NT2/D1 (cell line): ENCODE measurements at places on chromosomes 6 and 20.

GRCh38 chr6:15622045-15622740 is 40.6 kb downstream of the DTNBP1 start:
- no peak for DNase-seq

DNA sequence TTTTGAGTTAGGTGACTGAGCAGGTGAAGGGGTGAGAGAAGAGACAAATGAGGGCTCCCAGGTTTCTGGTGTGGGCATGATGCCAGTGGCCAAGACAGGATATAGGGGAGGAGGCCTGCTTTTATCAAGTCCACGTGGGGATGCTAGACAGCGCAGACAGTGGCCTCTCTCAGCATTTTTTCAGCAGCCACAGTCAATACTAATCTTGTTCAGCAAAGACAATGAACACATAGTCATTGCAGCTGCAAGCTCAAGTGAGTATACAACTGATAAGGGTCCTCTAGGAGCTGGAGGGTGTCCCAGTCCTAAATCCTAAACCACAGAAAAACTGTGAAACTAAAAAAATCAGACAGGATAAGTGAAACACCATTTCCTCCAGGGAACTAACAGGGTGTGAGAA is 48.6 kb downstream of the UQCC1 start:
- DNase-seq = no peak

DNA sequence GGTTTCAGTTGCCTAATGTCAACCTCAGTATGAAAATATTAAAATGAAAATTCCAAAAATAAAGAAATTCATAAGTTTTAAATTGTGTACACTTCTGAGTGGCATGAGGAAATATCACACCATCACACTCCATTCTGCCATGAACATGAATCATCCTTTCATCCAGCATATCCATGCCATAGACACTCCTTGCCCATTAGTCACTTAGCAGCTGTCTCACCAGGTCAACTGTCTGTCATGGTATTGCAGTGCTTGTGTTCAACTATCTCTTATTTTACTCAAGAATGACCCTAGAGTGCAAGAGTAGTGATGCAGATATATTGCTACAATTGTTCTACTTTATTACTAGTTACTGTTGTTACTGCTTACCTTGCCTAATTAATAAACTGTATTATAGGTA is 712.4 kb downstream of the EPHA7 start:
- no peak for DNase-seq

GRCh38 chr20:49395183-49395582 is 87.3 kb downstream of the KCNB1 start:
- DNase-seq = no peak

DNA sequence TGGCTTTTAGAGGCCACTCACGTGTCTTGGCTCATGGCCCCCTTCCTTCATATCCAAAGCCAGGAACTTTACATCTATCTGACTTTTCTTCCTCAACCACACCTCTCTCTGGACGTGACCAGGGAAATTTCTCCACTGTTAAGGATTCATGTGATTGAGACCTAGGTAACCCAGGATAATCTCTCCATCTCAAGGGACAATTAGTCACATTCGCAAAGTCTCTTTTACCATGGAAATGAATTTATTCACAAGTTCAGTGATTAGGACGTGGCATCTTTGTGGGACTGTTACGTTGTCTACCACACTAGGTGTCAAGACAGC is 227.5 kb upstream of the RAB32 start:
- DNase-seq = no peak

DNA sequence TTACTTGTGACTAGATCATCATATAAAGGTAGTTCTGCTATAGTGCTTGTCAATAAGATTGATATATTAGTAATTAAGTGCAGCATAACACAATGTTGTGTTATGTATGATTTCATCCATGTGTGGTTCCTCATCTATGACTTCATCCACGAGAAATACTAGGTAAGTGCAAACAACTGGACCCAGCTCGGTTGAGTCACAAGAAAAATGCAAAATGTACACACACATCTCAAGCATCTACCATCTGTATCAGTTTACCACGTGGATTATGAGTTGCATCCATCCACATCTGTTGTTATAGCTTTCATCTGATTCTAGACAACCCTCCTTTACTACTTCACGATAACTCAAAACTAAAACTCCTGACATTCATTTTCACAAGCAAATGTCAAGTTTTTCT is 517.0 kb upstream of the CITED2 start:
- DNase-seq = no peak

- no peak for DNase-seq
These were observed 2.3 kb upstream of the FAM110A start for GRCh38 chr20:831251-831650.

GRCh38 chr6:27601668-27602254 is 128.9 kb upstream of the ZNF184 start:
- DNase-seq = no peak

DNA sequence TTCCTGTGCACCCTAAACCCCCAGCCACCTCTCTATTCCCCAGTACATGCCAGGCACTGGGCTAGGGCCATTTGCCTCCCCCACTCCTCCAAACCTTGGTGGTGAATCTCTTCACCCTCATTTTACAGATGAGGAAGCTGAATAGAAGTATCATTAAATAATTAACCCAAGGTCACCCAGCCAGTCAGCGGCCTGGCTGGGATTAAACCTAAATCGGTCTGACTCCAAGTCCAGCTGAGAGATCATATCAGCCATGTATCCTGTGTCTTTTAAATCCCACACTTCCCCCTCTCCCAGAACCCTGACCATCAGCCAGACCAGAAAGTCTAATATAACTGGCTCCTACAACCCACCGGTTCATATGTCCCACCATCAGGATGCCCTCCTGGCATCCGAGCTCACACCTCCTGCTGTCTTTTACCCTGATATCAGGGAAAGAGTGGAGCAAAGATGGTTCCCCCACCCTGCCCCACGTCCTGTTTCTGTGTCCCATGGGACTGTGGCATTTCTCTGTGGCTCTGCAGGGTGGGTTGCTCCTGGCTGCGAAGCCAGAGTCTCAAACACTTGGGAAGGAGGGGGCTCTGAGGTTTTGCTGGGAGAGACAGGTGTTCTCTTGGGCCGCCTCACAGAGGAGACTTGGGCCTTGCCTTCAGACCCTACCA is 145.3 kb downstream of the VEGFA start:
- no peak for DNase-seq
